ENCODE measurements at places on chromosomes 16 and 17.

DNA sequence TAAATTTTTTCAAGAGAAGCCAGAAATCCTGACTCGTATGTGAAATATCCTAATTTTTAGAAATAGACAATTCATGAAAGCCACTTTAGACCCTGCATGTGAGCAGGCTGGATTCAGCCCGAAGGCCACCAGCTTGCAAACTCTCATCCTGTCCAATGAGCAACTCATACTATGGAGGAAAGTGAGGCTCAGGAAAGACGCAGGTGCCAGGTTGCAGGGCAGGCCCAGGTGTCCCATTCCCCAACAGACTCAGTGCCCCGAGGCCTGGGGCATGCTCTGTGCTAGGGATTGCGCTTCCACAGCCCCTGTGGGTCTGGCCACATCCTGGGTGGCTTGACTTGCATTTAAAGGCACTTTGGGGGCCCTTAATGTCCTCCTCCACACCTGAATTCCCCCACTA is 16.7 kb upstream of the RASD1 start:
- DNase-seq = no peak

- DNase-seq = no peak
Measured at GRCh38 chr17:66427134-66427533, 124.7 kb downstream of the PRKCA start.

DNA sequence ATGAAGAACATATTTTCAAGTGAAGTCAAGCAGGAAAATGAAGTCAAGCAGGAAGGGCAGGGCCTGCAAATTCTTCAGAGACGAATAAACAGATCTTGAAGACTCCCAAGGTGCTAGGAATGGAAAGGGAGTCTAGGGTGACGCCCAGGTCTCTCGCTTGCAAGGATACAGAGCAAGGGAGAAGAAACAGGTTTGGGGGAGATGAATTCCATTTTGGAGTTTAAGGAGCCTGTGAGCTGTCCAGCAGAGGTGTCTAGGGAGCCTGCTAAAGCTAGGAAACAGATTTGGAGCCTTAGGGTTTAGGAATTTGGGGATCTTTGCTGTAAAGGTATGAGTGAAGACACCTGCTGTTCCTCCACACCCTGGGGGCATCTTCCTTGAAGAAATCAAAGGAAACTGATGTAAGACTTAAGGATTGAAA is 2.0 kb upstream of the UNKL start:
- no peak for DNase-seq

DNA sequence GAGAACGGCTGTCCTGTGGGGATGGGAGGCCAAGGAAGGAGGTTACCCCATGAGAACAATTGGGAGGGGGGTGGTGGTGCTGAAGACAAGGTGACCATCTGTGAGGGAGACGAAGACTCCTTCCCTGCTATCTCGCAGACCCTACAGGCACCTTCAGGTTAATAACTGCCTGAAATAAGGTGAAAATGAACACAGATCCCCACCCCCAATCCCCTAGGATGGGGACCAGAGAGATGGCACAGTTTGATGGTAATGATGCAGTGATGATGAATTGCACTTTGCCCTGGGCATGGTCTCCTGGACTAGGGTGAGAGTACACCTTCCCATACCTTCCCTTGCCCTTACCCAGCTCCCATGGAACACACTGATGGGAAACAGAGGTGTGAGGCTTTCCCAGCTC is 1.4 kb upstream of the NAE1 start:
- no peak for DNase-seq

DNA sequence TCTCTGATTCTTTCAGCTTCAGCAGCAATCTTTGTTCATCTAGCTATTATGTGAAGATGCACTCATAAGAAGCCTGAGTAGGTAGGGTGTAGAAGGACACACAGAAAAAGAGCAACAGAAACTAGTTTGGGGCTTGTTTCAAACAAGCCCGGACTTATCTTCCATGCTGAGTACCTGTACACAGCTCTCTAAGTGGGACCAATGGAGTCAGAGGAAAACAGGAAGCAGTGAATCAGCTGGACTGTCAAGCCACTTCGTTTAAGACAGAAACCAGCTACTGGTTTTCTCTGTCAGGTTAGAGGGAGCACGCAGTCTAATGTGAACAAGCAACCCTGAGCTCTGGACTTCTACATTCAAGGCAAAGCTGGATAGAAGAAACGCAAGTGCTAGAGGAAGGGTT is 16.0 kb downstream of the MAP2K6 start:
- no peak for DNase-seq

- no peak for DNase-seq
Measured at GRCh38 chr16:31127182-31127581, 8.3 kb downstream of the PRSS8 start.

DNA sequence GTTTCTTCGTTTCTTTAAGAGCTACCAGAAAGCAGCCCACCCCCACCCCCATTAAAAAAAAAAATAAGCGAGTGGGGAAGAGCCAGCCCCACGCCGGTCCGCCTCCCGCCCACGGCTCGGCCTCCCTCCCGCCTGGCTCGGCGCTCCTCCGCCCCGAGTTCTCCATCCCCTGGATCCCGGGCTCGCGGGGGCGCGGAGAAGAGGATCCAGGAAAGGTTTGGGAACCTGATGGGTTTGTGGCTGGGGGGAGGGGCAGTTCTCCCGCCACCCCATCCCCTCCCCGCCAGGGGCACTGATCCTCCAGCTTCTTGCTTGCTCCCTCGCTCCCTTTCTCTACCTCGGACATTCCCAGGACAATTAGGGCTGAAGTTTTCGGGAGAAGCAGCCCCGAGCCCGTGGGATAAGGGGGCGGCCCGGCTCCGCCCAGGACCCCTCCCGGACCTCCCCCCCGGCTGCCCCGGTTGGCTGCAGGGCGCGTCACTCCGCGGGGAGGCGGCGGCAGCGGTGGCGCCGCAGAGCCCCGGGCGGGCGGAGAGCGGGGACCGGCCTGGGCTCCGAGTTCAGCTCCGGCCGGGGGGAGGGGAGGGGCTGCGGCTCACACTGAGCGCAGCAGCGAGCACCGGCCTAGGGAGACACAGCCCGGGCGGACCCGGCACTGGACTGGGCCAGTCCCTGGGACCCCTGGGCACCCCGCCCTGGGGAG is 1.0 kb upstream of the SALL1 start:
- no peak for DNase-seq

- no peak for DNase-seq
Measured at GRCh38 chr17:1882836-1883235, 53.0 kb downstream of the RPA1 start.

GRCh38 chr17:63337579-63337978 is 108.5 kb downstream of the CYB561 start:
- DNase-seq = no peak

GRCh38 chr17:71521724-71522123 is 599.1 kb upstream of the SOX9 start:
- no peak for DNase-seq

DNA sequence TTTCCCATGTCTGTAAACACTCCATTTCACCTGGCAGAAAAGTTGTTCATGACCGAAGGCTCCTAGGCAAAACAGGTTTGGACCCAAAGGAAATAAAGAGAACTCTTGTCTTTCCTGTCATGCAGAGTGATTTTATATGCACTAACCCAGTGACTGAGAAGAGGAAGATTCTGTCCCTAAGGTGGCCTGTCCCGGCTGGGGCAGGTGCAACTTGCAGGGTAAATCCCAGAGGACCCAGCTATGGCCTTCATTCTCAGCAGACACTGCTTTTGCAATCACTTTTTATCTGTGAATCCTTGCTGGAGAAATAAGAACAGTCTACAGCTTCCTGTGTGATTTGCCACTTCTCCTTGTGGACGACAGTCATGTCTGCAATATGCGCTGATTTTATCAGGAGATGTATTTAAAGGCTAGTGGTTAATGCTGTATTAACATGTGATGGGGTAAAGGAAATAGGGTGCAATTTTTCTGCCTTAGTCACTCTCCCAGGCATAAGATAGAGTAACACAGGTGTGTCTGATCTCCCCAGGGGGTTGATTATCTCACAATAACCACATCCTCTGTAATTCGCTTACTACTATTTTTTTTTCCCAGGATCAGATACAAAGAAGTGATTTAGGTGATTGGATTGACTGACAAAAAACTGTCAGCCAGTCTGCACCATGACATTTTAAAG is 696.8 kb upstream of the SOX9 start:
- DNase-seq = no peak

DNA sequence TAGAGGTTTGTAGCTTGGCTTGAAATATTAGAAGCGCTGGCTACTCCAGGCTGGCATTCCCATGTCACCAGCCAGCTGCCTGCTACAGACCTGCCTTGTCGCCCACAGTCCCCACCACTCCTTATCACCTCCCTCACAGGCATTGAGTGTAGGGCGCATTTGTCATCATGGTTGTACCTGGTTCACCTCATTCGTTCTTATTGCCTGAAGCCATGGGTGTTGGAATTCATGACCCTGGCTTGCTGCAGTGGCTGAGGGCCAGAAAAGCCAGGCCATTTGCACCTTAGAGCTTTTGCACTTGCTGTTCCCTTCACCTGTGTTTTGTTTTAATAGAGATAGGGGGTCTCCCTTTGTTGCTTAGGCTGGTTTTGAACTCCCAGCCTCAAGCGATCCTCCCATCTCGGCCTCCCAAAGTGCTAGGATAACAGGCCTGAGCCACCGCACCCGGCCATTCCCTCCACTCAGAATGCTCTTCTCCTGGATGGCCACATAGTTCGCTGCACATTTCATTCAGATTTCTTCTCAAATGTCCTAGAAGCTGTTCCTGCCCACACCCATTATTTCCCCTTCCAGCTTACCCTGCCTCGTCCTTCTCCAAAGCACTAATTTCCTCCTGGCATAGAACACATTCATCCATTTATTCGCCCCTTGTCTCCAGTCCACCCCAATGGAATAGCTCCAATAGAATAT is 97.6 kb downstream of the C16orf78 start:
- no peak for DNase-seq

DNA sequence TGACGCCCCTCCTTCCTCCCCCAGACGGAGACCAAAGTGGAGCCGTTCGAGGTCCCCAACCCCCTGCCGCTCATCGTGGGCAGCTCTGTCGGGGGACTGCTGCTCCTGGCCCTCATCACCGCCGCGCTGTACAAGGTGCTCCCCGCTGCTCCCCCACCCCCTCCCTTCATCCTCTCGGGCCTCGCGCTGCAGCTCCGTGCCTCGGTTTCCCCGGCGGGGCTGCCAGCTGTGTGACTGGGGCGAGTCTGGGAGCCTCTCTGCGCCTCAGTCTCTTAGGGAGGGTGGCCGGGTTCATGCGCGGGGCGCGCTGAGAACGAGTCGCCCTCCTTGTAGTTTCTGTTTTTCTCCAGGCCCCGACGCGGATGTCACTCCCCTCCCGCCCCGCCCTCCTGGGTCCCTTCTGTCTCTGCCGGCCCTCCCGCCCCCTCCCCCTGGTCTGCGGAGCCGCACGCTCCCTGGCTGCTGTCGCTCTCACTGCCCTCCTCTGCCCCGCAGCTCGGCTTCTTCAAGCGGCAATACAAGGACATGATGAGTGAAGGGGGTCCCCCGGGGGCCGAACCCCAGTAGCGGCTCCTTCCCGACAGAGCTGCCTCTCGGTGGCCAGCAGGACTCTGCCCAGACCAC is 23.7 kb upstream of the ITGAX start:
- no peak for DNase-seq

DNA sequence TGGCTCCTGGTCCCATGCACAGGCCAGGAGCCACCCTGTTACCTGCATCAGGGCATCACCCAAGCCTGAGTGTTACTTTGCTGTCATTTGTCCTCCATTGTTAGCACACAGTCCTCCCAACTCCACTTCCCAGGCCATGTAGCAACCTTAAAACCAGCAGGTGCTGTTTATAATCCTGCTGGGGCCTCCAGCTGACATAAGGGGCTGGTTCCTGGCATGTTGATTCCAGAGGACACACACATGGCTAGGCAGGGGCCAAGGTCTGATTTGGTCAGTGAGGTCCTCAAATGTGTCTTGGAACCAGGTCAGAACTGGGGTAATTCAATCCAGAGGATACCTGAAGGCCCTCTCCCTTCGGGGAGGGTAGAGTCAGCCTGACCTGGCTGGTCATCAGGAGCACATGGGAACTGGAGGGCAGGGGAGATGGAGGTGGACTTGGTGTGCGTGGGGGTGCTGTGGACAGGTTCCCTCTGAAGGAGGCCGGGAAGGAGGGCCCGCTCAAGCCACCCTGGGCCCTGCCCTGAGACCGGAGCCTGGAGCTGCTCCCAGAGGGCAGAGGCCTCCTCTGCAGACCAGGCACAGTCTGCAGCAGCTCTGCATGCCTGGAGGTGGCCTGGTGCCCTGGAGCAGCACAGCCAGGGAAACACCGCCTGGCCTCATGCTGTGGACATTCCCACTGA is 6.6 kb downstream of the ADORA2B start:
- DNase-seq = no peak

- no peak for DNase-seq
Measured at GRCh38 chr17:74578979-74579378, 11.7 kb upstream of the CD300H start.

- no peak for DNase-seq
Measured at GRCh38 chr17:63701456-63701820, 1.5 kb upstream of the LIMD2 start.

DNA sequence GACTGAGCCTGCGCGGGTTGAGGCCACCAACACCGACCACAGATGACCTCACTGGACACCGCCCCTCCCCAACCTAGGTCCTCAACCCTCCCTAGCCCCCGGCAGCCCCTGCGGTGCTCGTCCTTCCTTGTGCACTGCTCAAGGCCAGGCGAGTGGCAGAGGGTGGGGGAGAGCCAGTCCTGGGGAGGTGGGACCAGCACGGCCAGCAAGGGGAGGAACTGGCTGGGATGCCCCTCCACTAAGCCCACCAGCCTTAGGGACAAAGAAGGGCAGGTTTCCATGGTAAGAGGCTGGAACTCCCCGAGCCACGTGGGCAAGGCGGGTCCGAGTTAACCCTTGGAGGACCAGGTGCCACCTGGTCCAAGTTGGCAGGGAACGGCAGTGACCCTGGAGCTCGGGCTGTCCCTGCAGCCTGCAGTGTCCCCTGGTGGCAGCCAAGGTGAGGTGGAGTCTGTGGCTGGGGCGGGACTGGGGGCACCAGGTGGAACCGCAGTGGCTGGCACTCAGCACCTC is 9.2 kb downstream of the FSCN2 start:
- DNase-seq = no peak

DNA sequence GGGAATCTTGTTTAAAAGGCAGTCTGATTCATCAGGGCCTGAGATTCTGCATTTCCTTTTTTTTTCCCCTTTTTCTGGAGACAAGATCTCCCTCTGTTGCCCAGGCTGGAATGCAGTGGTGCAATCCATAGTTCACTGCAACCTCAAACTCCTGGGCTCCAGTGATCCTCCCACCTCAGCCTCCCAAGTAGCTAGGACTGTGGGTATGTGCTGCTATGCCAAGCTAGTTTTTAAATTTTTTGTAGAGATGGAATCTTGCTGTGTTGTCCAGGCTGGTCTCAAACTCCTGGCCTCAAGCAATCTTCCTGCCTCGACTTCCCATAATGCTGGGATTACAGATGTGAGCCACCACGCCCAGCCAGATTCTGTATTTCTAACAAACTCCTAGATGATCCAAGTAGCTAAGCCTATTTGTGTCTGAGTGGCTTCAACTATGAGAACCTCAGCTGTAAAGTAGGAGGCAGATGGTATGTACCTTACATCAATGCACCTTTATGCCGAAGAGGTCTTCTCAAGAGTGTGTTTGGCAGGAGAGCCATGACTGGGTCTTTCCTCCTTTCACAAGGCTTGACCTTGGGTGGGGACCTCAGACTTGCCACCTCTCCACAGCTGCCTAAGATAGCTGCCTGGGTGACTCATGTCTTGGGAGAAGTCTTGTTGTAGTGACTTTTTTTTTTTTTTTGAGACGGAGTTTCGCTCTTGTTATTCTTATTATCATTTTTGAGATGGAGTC is 10.9 kb downstream of the LDAF1 start:
- DNase-seq = no peak
